ENCODE measurements at places on chromosomes 7 and 10. TPM values are rescaled to one million over a fixed set of nuclear protein-coding genes. Genes with fewer than 3 reads are reported as not detected.

MKI67 gene
- total RNA-seq: 210 TPM

CC2D2B gene
- not detected for total RNA-seq

LLCFC1 gene
- total RNA-seq: not detected

DNA sequence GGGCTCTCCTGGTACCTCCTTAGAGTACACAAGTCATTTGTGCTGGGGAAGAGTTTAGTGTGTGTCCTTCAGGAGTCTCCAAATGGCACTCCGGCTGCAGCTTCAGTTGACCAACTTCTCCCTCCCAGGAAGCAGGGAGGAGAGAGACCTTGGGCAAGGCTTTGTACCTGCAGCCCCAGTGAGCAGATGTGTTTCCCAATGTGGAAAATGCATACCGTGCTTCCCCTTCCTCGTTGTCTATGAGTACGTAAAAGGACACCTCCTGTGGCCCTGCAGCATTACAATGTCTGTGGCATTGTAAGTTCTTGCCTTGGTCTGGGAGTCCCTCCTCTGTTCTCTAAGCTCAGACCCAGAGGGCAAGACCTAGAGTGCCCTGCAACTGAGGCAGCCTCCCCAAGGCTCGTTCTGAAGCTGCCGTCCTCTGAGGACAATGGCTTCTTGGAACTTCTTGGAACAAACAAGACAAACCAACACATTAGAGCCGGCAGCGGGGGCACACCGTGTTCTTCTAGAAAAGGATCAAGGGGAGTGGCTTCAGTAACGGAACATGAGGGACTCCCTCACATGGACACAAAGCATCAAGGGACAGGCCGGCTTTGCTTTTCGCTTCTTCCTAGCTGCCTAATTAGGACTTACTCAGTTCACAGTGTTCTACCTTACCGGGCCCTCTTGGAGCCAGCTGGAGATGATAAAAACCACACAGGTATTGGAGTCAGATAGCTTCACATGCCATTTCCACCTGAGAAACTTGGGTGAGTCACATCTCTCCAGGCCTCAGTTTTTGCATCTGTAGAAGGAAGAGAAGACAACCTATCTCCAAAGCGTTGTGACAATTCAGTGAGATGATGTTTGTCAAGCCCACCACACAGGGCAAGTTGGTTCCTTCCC lies 20.9 kb upstream of the PPA1 start:
- H3K4me1 ChIP-seq: peaks cover 7% of the 10 kb centered on the region
- peaks cover 63% of the 10 kb centered on the region for H3K27me3 ChIP-seq
- H3K4me3 ChIP-seq: no peak overlapping the region

- H3K27me3 ChIP-seq: peaks cover 4% of the 10 kb centered on the region
- H3K36me3 ChIP-seq: no peaks in the 10 kb centered on the region
- DNase-seq: no peak
- H3K4me1 ChIP-seq: no peaks in the 10 kb centered on the region
- no peak overlapping the region for H3K27ac ChIP-seq
- H3K4me3 ChIP-seq: no peak overlapping the region
These were observed 266.2 kb downstream of the DNAJB6 start for GRCh38 chr7:157603005-157603404.

- peak overlapping the region; percentile 83 for H3K4me3 ChIP-seq
- H3K27ac ChIP-seq: no peak overlapping the region
- peaks cover 37% of the 10 kb centered on the region for H3K27me3 ChIP-seq
- peaks cover 2% of the 10 kb centered on the region for H3K4me1 ChIP-seq
- H3K36me3 ChIP-seq: no peaks in the 10 kb centered on the region
These were observed 1.1 kb downstream of the AUTS2 start for GRCh38 chr7:69599286-69599954.

- peaks cover 40% of the 10 kb centered on the region for H3K4me1 ChIP-seq
- H3K27ac ChIP-seq: peak overlapping the region; percentile 93
- peaks cover 49% of the 10 kb centered on the region for H3K36me3 ChIP-seq
- DNase-seq: peak; percentile 43
- H3K4me3 ChIP-seq: peak overlapping the region; percentile 96
These were observed 3.3 kb downstream of the HILPDA start for GRCh38 chr7:128458956-128459355.

DNA sequence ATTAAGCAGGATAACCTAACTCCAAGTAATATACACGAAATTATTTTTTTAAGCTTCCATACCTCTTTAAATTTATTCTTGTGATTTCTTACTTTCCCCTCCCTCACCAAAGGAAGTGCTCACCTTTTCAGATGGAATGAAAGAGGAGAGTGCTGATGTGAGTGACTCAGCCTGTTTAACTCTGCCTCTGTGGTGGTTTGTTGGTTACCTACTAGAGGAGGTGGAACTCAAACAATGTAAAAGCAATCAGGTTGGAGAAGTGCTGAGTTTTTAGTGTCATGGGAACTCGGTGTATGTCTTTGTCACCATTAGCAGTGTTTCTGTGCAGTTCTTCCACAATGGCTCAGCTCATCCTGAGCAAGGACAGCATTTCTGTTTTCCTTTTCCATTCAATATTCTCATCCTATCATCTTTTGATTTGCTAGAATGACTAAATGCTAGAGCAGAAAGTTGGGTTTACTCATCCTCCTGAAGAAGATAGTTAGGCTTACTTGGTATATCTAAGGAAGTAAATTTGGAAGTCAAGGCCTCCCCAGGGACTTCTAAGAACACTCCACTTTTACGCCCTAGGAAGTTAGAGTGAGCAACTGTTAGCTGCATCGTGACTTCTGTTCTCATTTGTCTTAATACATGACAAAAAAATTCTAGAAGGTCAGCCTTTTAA lies 6.0 kb downstream of the ADD3 start:
- peak overlapping the region; percentile 80 for H3K27ac ChIP-seq
- peaks cover 81% of the 10 kb centered on the region for H3K4me1 ChIP-seq
- no peak for DNase-seq

DNA sequence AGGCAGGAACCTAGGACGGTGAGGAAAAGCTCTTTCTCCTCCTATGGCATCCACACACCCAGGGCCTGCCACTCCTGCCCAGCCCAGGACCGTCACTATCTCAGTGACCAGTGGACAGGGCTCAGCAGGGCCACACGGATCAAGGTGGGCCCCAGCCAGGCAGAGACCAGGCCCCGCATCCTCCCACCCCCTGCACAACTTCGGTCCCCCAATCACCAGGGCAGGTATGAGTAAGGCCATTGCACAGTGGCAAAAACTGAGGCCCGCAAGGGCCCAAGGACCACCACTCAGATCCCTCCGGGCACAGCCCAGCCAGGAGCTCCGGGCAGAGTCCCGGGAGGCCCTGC lies 30.3 kb downstream of the OAT start:
- no peak overlapping the region for H3K27ac ChIP-seq
- H3K4me3 ChIP-seq: no peak overlapping the region
- H3K27me3 ChIP-seq: no peaks in the 10 kb centered on the region
- no peaks in the 10 kb centered on the region for H3K4me1 ChIP-seq
- no peaks in the 10 kb centered on the region for H3K36me3 ChIP-seq
